Panc1 (cell line): ENCODE measurements at places on chromosomes 6 and 20. TPM values are rescaled to one million over a fixed set of nuclear protein-coding genes. Genes with fewer than 3 reads are reported as not detected.

HLA-DMB gene
- 0.44 TPM for total RNA-seq

COL19A1 gene
- total RNA-seq = not detected

METTL24 gene
- total RNA-seq = not detected

DNA sequence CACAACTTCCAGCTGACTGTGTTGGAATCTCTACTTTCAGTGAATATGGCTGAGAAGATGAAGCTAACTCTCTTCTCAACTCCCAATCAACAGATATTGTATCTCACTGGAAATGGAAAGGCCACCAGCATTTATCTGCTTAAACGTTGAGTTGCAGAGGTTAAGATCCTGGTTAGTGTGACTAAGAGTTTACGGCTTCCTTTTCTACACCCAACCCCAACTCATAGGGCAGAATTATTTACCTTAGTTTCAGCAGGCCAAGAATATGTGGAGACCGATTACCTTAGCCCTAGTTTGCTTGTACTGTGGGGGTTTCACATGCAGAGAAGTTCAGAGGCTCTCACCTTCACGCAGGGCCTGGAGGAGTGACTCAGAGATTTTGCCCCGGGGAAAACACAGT is 1026.6 kb downstream of the EYS start:
- no peak for DNase-seq

GRCh38 chr20:13231031-13231752 is 10.1 kb downstream of the ISM1 start:
- no peak for DNase-seq

DNA sequence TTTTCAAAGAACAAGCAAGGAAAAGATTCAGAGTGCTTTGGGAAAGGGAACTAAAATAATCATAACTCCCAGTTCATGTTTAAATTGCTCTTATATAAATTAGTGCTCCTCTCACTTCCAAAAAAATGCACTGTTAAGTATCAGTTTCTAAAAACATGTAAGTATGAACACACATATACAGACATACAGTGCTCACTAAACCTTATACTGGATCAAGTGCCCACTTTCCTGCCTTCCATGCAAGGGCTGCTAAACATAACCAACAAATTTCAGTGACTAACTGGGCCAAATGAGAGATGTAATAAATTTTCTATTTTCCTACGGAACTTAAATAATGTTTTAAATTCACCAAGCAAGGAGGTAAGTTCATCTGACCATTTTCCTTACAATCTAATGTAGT is 6.4 kb downstream of the TFAP2A start:
- DNase-seq = no peak

DNA sequence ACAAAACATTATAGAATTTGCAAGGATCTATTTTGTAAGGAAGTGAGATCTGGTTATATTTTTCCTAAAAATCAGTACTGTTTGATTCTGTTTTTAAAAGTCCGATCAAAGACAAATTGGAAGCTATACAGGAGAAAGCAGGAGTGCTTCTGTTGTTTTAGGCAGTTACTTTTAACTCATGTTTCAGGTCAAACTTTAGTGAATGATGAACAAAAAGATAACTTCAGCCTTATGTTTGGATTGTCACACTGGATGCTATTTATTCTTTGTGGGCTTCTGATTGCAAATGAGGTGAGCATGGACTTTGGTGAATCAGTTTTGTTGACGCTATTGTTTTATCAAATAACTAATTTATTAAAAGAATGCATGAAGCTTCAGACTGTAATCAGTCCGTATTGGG is 228.7 kb upstream of the SLC35B3 start:
- no peak for DNase-seq

- DNase-seq = peak; percentile 53
Observed at GRCh38 chr6:158605266-158605878, 39.2 kb downstream of the DYNLT1 start.

DNA sequence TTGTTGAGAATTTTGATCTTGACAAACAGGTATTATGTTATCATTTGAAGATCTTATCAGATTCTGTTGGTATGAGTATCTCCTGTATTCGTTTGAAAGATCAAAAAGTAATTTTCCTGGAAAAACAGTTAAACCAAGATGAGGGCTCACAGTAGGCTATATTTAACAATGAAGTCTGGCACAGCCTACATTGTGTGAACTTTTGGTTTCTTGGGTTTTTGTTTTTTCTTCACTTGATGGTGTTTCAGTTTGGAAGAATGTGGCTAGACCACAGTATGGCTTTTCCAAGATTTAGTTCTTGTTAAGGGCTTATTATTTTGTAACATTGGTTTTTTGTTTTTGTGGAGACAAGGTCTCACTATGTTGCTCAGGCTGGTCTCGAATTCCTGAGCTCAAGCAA is 306.4 kb downstream of the CDKAL1 start:
- no peak for DNase-seq

- DNase-seq = no peak
Observed at GRCh38 chr6:146153040-146153758, 124.3 kb downstream of the GRM1 start.
